ENCODE measurements at places on chromosomes 6 and 20. TPM values are rescaled to one million over a fixed set of nuclear protein-coding genes. Genes with fewer than 3 reads are reported as not detected.
A peak's percentile ranks its signal among the peaks of the same experiment; 100 is the strongest.

Gene FAXC
- 5.2 TPM for total RNA-seq

Gene SEL1L2
- 7.4 TPM for total RNA-seq

GRCh38 chr6:139920776-139921100, 546.3 kb upstream of the CITED2 start:
- DNase-seq = no peak
- no peak overlapping the region for H3K27ac ChIP-seq
- no peaks in the 10 kb centered on the region for H3K36me3 ChIP-seq
- H3K4me1 ChIP-seq = no peaks in the 10 kb centered on the region
- H3K4me3 ChIP-seq = no peak overlapping the region

GRCh38 chr6:90294989-90295853, 1.4 kb downstream of the BACH2 start:
- H3K4me1 ChIP-seq = no peaks in the 10 kb centered on the region
- H3K36me3 ChIP-seq = no peaks in the 10 kb centered on the region
- H3K27me3 ChIP-seq = no peaks in the 10 kb centered on the region
- peak; percentile 41 for DNase-seq
- peak overlapping the region; percentile 97 for H3K27ac ChIP-seq

GRCh38 chr6:38209371-38210260, 390.1 kb downstream of the ZFAND3 start:
- H3K36me3 ChIP-seq = no peaks in the 10 kb centered on the region
- H3K4me3 ChIP-seq = no peak overlapping the region
- no peak for DNase-seq
- no peaks in the 10 kb centered on the region for H3K27me3 ChIP-seq

GRCh38 chr6:20350215-20350614, 51.5 kb upstream of the E2F3 start:
- no peak for DNase-seq
- no peak overlapping the region for H3K4me3 ChIP-seq
- no peaks in the 10 kb centered on the region for H3K36me3 ChIP-seq
- no peaks in the 10 kb centered on the region for H3K27me3 ChIP-seq
- H3K4me1 ChIP-seq = no peaks in the 10 kb centered on the region

GRCh38 chr6:149332602-149333265, 15.2 kb downstream of the TAB2 start:
- H3K4me3 ChIP-seq = no peak overlapping the region
- H3K4me1 ChIP-seq = peaks cover 15% of the 10 kb centered on the region
- H3K36me3 ChIP-seq = no peaks in the 10 kb centered on the region
- H3K27ac ChIP-seq = no peak overlapping the region
- no peaks in the 10 kb centered on the region for H3K27me3 ChIP-seq
- DNase-seq = no peak
